ENCODE measurements at places on chromosomes 12 and 14. TPM values are rescaled to one million over a fixed set of nuclear protein-coding genes. Genes with fewer than 3 reads are reported as not detected.

- no peaks in the 10 kb centered on the region for H3K27me3 ChIP-seq
- H3K4me1 ChIP-seq = no peaks in the 10 kb centered on the region
- DNase-seq = no peak
- no peaks in the 10 kb centered on the region for H3K36me3 ChIP-seq
- H3K4me3 ChIP-seq = no peak overlapping the region
- H3K27ac ChIP-seq = no peak overlapping the region
These were observed 97.9 kb upstream of the NUDT4 start for GRCh38 chr12:93279565-93280412.

The MYRFL gene
- total RNA-seq = 0.15 TPM

The KRT78 gene
- total RNA-seq = not detected

DNA sequence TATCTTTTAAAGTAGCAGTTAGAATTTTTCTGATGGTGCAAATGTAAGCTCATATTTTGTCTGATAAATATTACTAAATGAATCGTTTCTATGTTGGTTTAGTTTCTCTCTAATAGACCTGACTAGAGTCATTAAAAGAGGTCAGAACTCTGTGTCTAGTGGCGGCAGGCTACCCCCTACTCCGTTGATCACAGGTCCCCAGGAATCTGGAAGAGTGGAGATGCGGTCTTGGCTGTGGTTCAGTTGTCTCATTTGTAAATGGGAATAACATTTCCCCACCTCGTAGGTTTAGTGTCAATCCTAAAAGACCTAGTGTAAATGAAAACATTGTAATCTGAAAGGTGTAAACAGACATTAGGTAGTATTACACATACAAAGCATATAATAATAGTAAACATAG, 4.7 kb upstream of the FOXJ2 start:
- H3K36me3 ChIP-seq = no peaks in the 10 kb centered on the region
- no peaks in the 10 kb centered on the region for H3K27me3 ChIP-seq
- no peak for DNase-seq
- no peak overlapping the region for H3K4me3 ChIP-seq
- no peaks in the 10 kb centered on the region for H3K4me1 ChIP-seq

The OTUB2 gene
- 2.1 TPM for total RNA-seq
